Bone marrow (tissue), 2 donors: ENCODE measurements at places on chromosomes 6 and 20.

GRCh38 chr6:122393351-122393896 lies 6.0 kb upstream of the HSF2 start:
- DNase-seq: no peak

GRCh38 chr6:39843305-39844020 lies 51.3 kb downstream of the DAAM2 start:
- DNase-seq: no peak

DNA sequence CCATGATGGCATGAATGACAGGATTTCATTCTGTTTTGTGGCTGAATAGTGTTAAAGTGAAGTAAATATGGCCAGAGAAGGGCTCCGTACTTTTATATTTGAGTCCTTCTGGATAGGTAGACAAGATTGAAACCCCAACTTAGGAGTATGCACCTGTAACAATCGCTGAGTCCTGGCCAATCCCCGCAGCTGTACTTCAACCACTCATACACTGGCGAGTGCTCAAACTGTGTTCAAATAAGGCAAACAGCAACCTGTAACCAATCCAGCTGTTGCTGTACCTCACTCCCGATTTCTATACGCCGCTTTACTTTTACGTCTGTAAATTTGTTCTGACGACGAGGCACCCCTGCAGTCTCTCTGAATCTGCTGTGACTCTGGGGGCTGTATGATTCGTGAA lies 6.7 kb downstream of the TTLL2 start:
- no peak for DNase-seq

DNA sequence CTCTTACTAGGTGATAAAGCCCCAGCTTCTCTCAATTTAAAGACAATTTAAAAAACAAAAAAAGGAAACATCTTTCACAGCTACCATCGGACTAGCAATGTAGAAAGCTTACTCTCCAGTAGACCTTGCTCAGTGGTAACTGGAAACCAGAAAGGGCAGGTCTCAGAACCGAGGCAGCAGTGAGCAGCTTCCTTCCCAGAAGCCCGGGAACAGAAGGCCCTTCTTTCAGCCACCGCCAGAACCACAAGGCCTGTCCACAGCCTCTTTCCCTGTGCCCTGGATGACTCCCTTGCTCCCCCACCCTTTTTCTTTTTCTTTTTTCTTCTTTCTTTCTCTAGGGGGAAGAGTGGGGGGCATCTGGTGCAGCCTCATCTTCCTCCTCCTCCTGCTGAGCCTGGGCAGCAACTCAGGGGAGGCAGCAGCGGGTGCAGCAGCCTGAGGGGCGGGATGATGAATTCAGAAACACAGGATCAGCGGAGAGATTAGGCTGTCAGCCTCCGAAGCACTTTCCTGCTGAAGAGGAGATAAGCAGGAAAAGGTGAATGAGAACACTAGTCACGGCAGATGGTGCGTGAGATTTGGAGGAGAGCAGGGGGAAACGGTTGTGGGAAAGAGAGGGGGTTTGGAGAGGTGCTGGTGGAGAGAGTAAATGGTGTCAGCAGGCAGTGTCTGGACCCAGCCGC lies 158.5 kb downstream of the ID4 start:
- DNase-seq: no peak

- no peak for DNase-seq
Measured at GRCh38 chr6:139497345-139497961, 123.0 kb upstream of the CITED2 start.

GRCh38 chr6:119902681-119903080 lies 553.1 kb upstream of the MAN1A1 start:
- no peak for DNase-seq

GRCh38 chr20:12171923-12172524 lies 254.3 kb downstream of the BTBD3 start:
- no peak for DNase-seq

DNA sequence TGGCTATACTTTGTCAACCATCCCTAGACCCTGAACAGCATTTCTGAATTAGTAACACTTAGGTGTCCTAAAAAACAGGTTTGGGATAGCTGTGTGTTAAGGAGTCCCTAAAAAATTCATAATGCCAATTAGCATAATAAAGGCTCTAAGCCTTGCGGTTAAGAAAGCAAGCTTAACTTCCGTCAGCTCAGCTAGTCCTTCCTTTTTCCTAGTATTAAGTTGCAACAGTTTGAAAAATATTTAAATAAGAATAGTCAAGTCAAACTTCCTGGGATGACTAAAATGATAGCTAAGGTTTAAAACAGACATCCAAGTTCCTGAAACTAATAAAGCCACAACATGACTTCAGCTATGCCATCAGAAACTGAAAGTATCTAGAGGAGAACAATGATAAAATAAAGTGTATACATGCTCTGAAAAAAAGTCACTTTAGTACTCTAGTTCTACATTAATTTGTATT lies 3.5 kb downstream of the AKIRIN2 start:
- peak; percentile 72 for DNase-seq
